Hepatocyte (in vitro differentiated cells): ENCODE measurements at places on chromosomes 13 and 19.

DNA sequence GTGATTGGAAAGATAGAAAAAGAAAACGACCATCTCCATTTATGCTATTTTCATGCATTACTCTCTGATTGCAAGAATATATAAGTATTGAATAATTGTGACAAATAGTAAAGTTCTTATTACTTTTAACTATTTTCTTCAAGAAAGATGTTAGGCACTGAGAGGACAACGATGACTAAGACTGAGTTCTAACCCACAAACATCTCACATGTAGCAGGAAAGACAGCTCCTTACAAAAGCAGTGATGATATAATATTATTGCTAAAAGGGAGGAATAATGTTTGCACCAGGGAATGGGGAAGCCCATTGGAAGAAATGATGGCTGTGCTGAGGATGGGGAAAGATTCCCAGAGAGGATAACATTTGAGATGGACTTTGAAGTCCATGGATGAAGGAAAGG, 22.6 kb downstream of the RXFP2 start:
- DNase-seq: no peak

DNA sequence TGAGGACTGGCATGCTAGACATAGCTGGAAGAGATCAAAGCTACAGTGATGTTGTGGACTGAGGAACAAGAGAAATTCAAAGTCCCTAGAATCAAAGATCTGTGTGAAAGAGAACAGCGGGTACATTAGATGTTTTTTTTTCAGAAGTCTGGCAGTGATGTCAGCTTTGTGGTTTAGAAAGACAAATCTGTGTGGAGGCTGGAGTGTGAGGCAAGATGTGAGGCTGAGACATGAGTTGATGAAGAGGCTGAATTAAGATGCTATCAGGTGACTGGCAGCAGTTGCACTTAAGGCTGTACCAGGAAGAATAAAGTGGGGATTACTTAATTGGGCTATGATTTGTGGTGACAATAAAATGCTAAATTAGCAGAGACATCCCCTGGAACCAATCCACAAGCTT, 46.5 kb downstream of the DNAJC3 start:
- DNase-seq: no peak

DNA sequence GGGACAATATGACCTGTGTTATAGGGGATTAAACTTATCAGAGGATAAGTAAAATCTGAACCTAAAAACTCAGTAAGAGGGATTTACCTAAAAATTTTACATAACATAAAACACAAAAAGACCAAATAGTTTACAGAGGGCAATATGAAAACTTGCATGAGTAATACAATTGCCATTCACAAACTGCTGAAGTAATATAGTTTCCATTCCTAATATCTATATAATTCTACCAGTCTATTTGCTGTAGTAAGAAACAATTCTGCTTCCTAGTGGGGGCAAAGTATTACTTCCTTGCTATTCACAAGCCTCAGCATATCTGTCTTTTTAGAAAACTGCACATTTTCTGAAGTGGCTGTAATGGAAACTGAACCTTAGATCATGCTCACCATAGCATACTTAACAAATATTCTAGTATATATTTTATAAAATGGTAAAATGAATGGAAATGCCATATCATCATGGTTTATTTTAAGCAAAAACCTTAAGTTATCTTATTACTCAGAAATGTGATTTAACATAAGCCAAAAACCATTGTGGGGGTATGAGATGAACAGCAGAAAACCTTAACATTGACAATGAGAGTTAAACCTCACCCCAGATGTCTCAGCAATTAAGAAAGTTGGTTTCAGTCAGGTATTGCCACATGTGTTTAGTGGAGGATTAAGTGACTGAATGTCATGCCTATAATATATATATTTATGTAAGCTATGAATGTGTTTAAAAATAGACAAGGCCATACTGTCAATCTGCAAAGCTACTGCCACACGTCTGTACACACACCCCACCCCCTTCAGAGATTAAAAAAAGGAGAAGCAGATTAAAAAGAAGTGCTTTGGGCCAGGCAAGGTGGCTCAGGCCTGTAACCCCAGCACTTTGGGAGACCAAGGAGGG, 136.8 kb downstream of the MIPEP start:
- no peak for DNase-seq

GRCh38 chr13:37481885-37482227, 116.7 kb downstream of the POSTN start:
- DNase-seq: no peak

DNA sequence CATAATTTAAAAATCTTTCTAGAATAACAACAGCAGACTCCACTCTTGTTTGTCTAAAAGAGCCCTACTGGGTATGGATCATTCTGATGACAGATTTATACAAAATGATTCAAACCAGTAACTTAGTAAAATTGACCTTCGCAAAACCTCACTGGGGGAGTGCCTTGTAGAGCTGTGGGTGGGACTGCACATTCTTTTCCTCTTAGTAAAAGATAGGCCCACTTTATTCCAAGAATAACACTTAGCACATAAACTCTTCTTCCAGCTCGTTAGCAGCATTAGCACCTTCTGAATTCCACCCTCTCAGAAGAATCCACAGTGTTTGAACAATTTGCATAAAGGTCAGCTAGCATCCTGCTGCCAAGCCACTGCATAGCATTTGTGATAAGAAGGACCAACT, 106.8 kb downstream of the STOML3 start:
- no peak for DNase-seq

DNA sequence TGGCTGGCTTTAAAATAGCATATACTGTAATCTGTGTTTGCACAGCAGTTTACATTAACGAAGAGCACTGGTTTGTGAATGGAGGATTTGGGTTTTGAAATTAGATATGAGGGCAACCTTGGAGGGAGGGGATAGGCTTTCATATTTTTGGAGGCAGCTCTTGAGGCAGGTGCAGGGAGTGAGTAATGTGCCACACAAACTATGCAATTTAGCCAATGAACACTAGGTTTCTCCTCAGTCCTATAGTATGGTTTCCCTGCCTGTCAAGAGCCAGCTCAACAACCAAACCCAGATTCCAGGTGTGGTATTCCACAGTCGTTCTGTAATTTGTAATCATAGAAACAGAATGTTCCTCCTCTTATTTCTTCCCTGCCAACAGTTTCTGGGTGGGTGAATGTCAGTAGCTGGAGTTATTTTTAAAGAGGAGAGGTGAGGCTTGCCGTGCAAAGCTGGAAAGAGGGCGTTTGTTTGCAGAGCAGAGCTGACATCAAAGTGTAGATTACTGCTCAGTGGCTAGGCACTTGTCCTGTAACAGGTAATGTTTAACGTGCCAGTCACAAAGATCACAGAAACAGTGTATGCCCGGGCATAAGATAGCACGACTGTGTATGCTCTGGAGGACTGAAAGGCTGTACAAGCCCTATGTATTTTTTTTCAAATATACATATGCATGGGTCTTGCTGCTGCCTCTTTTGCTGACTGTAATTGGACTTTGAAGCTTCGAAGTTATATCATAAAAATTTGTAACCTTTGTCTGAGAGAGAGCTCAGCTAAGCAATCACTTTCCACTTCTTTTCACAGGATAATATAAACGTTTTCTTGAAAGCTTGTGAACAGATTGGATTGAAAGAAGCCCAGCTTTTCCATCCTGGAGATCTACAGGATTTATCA, 124.2 kb downstream of the LMO7 start:
- peak; percentile 83 for DNase-seq
